ENCODE measurements at places on chromosomes 3 and 15.

DNA sequence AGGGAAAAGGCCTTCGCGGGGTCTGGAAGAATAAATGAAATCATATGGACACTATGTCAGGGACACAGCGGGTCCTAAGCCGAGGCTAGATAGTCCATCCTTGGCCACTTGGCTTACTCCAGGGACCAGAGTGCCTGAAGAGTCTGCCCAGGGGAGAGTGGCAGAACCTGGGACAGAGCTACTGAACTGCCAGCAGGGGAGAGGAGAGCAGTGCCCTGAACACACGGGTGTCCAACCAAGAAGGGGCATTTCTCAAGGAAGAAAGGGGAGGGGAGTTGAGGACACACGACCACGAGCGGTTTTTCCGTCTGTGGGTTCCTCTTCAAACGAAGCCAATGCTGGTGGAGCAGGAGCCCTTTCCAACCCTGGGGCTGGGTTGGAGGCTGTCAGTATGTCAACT is 1.0 kb downstream of the ACAN start:
- no peak for DNase-seq

GRCh38 chr15:87021751-87022150 is 942.1 kb downstream of the AGBL1 start:
- no peak for DNase-seq

DNA sequence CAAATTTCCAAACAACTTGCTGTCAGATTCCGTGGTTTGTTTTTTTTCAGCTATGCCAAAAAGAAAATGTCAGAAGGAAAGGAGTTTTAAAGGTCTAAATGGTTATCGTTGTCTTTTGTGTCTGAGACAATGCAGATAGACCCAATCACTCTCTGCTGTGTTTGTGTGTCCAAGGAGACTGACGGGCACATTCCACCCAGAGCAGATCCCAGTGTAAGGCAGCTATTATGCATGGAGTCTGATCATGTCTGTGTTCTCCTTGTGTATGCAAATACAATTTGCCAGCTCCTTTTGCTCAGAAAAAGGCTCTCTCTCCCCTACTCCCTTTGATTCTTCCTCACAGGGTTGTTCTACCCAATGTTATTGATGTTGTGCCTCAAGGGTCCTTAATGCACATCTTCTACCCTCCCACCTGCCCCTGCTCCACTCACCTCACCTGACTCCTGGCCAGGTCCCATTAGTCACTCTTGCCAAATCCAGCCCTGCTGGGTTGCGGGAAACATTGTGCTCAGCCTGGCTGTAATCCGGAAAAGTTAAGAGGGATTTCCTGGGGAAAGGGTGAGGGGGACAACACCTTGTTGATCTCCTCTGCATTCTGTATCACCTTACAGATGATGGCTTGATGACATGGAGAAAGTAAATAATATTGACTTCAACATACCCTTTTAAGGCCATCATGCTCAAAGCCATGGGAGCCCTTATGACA is 61.0 kb downstream of the OTOL1 start:
- DNase-seq = no peak

- no peak for DNase-seq
These were observed 42.0 kb downstream of the PML start for GRCh38 chr15:74036271-74037170.

DNA sequence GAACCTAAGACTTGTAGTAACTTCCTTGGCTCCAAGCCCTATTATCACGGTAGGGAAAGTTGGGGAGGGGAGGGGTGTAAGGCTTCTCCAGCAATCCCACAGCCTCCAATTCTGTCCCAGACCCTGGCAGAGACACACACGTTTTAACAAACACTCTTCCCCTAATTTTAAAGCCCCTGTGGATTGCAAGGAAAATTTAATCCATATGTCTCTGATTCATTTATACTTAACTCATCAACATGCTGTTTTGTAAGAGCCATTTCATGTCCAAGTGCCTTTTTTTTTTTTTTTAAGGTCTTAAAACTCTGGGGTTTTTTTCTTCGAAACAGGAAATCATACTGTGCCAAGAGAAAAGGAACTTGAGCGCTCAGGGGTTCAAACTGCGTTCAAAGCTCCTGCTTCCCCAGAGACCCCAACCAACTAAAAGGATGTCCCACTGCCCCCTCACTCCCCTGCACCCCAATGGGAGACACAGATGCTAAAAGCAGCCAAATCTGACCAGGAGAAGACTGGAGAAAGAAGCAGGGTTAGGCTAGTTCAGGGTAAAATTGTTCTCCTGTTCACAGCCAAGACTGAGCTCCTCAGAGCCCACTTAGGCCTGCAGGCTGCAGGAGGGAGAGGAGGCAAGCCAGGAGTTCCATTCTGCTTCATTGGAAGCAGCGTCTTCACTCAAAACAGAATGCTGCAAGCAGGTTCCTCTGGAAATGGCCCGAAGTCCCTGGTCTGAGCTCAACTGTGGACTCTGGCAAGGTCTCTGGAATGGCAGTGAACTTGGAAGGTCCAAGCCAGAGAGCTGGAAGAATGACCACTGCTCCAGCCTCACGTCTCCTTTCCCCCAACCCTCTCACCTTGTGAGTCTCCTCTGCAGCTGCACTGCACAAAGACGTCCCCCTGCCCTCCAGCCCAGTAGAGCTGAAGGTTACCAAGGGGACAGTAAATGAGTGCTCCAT is 172.5 kb downstream of the NTRK3 start:
- no peak for DNase-seq

GRCh38 chr15:62068071-62068809 is 1.5 kb downstream of the C2CD4A start:
- no peak for DNase-seq

DNA sequence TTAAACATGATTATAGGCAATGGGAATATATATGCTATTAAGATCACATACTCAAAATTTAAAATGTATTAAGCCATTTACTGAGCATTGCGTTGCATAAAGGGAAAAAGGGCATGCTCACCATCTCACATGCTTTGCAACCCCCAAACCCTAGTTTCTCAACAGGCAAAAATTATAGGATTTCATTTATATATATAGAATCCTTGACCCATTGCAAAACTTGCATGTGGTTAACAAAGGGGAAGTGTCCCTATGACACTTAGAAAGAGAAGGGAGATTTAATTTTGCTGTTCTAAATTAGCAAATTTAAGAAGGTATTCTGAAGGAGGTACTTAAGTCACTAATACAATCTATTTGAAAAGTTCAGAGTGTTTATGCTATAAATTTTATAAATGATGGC is 837.8 kb downstream of the DIPK2A start:
- DNase-seq = no peak

- DNase-seq = no peak
These were observed 147.5 kb upstream of the SOX2 start for GRCh38 chr3:181564222-181564621.

DNA sequence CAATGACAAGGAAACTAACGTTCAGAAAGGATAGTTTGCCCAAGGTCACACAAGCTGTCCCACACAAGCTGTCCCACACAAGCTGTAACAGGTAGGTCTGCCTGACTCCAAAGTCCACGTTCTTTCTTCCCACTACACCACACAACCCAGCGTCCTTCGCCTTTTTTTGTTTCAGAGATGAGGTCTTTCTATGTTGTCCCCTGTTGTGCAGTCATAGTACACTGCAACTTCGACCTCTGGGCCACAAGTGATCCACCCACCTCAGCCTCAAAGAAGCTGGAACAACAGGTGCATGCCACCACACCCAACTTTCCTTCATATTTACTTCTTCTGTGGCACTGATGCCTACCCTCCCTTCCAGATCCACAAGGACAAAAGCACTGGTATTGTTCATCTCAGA is 21.4 kb downstream of the MB21D2 start:
- DNase-seq = no peak

DNA sequence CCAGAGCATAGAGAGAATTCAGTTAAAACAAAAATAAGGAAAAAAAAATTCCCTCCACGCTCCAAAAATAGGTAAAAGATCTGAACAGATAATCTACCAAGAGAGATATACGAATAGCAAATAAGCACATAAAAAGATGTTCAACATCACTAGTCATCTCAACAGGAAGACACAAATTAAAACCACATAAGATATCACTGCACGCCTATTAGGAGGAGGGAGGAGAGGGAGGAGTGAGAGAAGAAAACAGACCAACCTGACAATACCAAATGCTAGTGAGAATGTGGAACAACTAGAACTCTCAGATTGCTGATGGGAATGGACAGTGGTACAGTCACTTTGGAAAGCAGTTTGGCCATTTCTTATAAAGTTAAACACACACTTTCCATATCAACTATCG is 212.5 kb downstream of the FMN1 start:
- DNase-seq = no peak

DNA sequence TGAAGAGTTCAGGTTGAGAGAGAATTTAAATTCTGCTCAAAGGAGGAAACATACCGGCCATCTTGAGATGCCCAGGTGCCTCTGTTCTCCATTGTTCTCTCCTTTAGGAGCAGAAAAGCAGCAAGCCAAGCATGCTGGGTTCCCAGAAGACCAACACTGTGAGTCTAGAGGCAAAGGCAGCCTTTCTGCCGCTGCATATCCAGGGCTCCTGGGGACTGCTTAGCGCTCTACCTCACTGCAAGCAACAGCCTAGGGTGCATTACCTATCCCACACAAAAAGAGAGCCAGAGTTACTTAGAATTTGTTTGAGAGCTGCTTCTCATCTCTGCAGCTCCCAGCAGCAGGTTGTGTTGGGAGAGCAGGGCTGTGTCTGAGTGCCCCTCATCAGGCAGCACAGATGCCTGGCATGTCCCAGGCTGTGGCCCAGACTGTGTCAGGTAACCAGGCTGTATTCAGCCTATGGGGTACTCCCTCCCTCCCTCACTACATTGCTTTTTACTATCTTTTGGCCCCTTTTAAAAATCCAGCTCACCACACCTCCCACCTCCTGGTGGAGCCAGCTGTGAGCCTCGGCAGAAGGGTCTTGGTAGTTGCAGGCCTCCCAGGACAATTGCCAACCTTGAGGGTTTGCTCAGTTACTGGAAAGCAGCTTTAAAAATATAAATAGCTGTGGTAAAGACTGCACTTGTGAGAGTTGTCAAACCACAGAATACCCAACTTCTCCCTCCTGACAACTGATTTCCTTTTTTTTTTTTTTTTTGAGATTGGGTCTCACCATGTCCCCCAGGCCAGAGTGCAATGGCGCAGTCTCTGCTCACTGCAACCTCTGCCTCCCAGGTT is 30.2 kb downstream of the BCL2L10 start:
- no peak for DNase-seq

DNA sequence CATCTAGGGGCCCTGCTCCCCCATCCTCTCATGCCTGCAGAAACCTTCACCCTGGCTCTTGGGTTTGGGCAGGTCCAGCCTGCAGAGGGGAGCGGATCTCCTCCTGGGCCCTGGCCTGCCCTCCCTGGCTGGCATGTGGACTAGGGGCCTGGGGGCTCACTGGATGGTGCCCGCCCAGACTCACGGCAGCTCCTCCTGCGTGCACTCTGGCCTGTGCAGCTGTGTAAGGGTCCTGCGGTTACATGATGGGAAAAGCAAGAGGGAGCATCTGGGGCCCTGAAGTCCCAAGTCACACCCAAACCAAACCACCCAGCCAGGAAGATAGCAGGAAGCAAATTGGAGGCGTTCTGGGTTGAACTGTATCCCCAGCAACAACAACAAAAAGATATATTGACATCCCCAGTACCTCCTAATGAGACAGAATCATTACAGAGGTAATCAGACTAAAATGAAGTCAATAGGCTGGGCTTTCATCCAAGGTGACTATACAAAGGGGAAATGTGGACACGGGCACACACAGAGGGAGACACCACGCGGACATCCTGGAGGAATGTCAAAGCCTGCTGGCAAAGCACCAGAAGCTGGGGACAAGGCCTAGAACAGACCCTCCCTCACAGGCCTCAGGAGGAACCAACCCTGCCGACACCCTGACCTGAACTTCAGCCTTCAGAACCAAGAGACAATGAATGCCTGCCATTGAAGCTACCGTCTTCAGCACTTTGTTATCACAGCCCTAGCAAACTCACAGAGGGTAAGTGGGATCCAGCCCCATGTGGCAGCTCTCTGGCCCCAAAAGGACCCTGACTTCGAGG is 10.4 kb upstream of the CLK3 start:
- no peak for DNase-seq

DNA sequence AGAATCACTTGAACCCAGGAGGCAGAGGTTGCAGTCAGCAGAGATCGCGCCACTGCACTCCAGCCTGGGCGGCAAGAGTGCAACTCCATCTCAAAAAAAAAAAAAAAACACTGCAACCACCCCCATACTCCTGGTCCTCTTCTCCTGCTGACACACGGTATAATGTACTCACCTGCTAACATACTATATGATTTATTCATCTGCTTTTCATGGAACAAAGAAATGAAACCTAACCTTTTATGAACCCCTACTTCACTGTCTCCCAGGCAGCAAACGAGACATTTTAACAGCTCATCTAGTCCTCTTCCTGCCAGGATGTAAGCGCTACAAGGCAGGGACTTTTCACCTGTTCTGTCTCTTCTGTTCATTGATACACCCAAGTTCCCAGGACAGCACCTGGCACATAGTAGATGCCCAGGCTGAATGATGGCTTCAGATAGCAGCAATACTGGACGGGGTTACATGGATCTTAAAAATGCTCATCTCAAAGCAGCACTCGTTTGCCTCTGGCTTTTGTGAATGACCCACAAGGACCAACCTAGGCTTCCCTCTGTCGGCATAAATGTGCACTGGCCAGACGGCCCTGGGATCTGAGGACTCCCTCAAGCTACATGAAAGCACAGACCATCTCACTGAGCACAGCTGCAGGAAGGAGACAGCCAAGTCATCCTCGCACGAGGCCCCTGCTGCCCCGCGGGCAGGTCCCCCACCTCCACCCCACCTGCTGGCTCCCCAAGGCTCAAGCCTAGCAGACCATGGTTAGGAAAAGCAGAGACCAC is 20.3 kb downstream of the XXYLT1 start:
- no peak for DNase-seq

GRCh38 chr3:84108442-84108971 is 850.3 kb upstream of the CADM2 start:
- DNase-seq = no peak

DNA sequence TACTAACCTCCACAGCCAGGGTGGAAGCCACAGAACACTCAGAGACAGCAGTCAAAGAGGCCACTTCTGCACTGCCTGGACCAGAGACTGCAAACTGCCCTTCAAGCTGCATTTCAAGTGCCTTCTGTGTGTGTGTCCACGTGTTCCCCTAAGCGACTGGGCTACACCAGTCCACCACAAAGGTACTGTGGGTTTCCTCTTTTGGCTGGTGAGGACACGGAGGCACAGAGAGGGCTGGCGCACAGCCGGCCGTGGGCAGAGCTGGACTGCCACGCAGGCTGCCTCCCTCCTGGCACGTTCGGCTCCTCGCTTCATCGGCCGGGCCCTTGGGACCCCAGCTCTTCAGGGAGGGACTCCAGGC is 60.9 kb downstream of the MGLL start:
- no peak for DNase-seq

DNA sequence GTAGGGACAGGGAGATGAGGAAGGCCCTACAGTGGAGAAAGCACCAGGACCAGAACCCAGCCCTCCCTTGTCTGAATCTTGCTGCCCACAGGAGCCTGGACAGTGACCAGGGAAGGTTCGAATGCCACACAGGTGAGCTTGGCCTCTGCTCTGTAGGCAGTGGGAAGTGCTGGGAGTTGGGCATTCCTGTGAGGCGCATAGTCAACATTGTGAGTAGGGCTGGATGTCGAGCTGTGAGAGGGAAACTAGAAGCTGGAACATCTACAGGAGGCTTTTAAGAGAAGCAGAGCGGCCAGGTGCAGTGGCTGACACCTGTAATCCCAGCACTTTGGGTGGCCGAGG is 20.3 kb upstream of the ALAS1 start:
- DNase-seq = no peak

- DNase-seq = no peak
These were observed 296.8 kb downstream of the ARRDC4 start for GRCh38 chr15:98257290-98257689.

GRCh38 chr3:145936971-145937370 is 224.0 kb downstream of the PLOD2 start:
- no peak for DNase-seq

GRCh38 chr3:71117572-71118247 is 465.8 kb downstream of the FOXP1 start:
- no peak for DNase-seq

All from stimulated activated CD4-positive, alpha-beta T cell treated with anti-CD3 and anti-CD28 coated beads, Interleukin-12 subunit alpha, Interleukin-12 subunit beta, amount 100 ng/mL, for 24 hours (primary cell).